HAP-1 (cell line): ENCODE measurements at places on chromosomes 13 and 19.
A peak's percentile ranks its signal among the peaks of the same experiment; 100 is the strongest.

DNA sequence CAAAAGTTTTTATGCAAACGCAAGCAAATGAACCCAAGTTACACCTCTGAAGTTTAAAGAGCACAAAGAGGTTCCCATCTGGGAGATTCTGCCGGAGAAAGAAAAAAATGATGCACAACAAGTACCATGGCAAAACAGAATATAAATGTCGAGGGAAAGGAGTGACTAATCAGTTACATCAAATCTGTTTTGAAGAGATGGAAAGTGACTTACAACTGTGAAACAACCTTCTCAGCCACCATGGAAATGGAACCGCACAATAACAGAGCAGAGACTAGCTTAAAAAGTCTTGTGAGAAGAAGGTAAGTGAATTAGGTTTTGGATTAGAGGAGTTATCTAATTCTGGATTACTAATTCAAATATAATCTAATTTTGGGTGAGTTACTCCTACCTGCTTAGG lies 2.4 kb downstream of the HSPH1 start:
- no peak for DNase-seq

GRCh38 chr13:114264886-114265611 lies 16.4 kb upstream of the UPF3A start:
- no peak for DNase-seq

GRCh38 chr13:31923134-31923763 lies 108.3 kb upstream of the FRY start:
- DNase-seq = no peak

DNA sequence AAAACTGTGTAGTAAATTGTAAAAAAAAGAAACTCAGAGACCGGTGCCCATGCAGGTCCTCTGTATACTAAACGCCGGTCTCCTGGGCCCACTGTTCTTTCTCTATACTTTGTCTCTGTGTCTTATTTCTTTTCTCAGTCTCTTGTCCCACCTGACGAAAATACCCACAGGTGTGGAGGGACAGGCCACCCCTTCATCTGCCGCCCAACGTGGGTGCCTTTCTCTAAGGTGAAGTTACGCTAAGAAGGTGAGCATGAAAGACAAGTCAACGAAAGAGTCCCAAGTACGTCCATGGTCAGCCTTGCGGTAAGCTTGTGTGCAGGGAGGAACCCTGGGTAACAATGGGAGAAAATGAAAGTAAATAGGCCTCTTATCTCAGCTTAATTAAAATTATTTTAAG lies 48.0 kb upstream of the WASF3 start:
- no peak for DNase-seq

DNA sequence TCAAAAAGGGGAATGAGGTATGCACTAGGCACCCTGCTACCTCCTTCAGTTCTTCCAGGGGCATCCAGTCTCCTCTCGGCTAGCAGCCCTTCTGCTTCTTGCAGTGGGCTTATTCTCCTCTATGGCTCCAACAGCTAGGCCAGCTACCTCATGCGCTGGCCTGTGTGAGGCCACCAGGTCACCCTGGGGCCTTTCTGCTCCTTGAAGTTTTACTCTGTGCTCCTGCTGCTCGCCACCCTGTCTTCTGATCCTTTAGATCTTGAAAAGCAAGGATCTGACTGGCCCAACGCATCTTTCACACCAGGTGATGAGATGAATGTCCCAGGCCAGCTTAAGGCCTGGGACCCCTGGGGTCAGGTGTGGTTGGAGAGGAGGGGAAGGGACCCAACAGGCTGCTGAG lies 66.2 kb downstream of the RUBCNL start:
- no peak for DNase-seq

DNA sequence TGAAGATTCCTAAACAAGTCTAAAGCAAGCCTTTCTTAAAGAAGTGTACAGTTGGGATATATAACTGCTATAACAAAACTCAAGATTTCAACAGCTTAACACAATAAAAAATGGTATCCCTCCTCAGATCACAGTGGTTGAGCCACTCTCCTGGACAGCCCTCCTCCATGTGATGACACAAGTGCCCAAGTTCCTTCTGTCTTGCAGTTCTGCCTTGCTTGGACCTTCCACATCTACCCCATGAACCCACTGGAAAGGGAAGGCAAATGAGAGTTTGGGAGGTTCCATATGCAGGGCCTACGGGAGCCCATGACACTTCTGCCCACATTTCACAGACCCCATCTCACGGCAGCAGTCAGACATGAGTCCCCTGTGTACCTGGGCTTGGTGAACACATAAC lies 659.2 kb downstream of the UQCRFS1 start:
- DNase-seq = no peak

DNA sequence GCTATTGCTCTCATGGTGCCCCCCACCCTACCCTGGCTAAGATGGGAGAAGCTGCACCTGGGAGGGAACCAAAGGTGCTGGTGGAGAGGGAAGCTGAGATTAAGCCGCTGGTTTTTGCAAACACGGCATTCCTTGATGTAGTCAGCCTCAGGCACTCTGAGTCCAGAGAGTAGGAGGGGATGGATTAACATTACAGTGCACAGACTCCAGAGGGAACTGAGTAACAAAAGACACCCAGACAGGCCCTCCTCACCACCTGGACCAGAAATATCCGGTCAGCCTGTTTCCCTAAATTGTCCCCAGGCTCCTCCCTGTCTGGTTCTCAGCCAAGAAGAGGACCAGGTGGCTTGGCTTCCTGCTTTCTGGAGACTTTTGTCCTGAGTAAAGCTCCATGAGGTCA lies 28.9 kb upstream of the PABPC3 start:
- DNase-seq = peak; percentile 78

DNA sequence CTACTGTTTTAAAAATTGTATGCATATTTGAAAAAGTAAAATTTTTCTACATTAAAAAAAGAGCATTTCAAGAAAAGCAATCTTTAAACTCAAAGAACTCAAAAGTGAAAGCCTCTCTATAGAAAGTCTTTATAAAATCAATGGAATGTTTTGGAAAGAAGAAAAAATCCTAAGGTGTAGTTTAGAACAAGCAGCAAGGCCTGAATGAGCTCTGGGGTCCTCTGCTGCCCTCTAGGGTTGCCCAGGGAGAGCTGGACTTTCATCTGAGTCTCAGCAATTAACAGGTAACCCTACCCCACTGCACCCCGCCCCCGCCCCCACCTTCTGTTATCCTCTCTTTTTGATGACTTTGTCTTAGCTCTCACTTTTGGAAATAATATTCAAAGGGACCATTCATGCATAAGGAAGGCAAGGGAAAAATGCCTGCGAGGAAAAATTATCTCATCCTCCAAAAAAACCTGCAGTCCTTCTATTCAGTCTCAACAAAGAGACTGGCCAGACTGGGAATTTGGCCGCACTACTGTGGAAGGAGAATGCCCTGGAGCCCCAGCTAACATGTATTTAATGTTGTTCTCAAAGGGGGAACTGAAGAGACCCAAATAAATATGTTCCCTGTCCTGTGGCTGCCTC lies 24.1 kb downstream of the SLC25A30 start:
- DNase-seq = peak; percentile 41

- DNase-seq = no peak
Observed at GRCh38 chr19:56504581-56504980, 3.1 kb upstream of the ZNF471 start.

DNA sequence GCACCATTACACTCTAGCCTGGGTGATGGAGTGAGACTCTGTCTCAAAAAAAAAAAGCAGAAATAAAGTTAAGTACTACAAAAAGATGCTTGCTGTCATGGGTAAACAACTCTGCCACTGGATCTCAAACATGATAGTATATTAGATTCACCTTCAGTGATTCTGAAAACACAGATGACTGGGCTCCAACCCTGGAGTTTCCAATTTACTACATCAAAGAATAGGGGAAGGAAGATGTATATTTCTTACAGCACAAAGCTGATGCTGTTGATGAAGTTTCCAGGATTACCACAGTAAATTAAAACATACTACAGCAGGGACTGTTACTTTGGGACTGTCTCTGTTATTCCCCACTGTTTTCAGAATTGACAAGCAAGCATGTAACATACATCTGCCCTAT lies 5.2 kb downstream of the ZNF561 start:
- DNase-seq = no peak

- DNase-seq = no peak
Observed at GRCh38 chr13:24261566-24261965, 47.8 kb upstream of the C1QTNF9 start.

GRCh38 chr13:66887088-66887487 lies 343.0 kb downstream of the PCDH9 start:
- DNase-seq = no peak

- DNase-seq = no peak
Observed at GRCh38 chr13:71021825-71022422, 845.1 kb downstream of the DACH1 start.

DNA sequence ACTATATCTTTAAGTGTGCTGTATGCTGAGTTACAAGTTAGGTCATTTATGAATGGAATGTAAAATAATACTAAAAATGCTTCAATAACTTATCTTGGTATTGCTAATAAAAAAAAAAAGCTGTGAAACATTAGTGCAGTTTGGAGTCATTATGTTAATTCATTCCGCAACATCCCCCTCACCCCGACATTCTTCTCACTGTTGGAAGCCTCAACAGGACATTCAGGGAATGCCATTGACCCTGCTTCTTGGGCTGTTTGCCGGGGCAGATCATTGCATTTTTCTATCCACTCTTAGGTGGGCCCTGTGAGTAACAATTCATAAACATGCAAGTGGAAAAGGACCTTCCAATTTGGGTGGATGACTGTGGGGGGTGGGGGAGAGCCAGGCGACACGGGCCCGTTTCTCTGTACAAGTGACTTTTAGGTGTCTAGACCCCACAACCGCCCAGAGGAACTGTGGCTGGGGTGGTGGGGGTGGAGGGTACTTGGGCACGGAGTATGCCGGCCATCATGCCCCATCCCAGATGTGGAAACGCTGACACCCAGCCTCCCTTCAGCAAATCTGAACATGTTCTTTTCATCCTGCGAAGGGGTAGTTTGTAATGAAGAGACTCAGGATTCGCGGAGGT lies 185.9 kb downstream of the ZNF536 start:
- no peak for DNase-seq

DNA sequence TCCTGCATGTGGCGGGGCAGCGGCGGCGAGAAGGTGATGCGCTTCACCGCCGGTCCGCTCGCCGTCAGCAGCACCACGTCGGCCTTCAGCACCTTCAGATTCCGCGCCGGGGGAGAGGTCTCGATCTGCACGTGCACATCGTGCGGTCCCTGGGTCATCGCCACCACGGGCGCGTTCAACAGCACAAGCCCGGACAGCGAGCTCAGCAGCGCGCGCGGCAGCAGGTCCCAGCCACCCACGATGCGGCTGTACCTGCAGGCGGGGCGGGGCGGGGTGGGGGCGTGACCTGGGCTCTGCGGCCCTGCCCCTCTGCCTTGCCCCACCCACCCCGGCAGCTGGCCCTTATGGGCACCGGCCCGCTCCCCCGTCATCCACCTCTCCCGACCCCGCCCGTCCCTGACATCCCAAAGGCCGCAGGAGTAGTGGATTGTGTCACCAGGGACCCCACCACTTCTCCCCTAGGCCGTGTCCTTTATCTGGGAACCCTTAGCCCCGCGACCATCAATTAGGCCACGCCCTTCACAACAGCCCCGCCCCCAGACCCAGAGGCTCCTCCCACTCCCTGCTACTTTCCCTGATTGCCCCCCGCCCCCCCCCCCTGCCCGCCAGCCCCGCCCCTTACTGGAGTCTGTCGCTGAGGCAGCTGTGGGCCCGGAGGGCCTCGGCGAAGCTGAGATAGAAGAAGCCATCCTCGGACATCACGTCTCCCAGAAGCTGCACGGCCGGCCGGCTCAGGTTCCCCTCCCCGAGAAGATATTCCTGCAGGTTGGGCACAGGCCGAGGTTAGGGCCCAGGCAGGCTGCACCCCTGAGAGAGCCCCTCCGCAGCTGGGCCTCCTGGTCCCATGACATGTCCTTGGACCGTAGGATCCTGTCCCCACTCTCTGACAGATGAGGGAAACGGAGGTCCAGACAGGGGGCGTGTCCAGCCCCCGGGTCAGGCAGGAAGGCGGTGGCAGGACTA lies 6.1 kb downstream of the IL4I1 start:
- DNase-seq = no peak
